ENCODE measurements at places on chromosomes 12 and 14.

- no peak for DNase-seq
These were observed 600 bp downstream of the PNN start for GRCh38 chr14:39175445-39176262.

- no peak for DNase-seq
These were observed 110.4 kb downstream of the TMTC1 start for GRCh38 chr12:29673346-29673745.

DNA sequence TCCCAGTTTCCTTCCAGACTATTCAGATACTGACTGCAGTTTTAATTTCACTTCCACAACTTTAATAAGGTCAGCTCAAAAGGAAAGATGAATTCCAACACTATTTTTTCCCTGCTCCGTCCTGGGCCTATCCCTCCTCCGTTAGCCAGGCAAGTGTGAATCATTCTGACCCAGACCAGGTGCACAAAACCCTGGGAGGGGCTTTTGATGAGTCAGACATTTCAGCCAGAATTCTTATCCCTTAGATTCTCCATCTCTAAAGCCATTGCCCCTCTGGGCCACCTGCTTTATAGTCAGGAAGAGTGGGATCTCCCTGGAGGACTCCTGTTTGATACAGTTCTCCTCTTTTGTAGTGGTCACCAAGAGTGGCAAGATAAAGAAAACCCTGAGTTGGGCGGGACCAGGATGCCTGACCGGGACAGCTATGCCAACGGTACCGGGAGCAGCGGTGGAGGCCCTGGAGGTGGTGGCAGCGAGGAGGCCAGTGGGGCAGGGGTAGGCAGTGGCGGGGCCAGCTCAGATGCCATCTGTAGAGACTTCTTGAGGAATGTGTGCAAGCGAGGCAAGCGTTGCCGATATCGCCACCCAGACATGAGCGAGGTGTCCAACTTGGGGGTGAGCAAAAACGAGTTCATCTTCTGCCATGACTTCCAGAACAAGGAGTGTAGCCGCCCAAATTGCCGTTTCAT lies 2.2 kb downstream of the ZC3H10 start:
- DNase-seq: no peak

DNA sequence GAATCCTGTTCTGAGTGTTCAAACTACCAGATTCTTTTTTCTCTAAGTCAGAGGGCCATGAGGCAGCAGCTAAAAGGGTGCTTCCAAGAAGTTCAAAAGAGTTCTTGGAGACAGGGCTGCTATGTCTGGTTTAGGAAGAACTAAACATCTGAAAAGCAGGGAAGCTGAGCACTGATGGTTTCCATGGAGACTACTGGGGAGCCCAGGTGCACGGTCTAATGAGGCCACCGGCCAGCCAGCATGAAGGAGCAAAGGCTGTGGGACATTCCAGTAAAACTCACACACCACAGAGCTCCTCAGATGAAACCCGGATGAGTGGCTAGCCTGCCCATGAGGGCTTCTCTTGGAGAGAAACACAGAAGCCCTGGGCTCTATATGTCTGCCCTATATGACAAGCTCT lies 97.3 kb downstream of the KCNK10 start:
- no peak for DNase-seq

GRCh38 chr14:22849212-22849819 lies 12.9 kb downstream of the MMP14 start:
- DNase-seq: no peak

- DNase-seq: no peak
These were observed 23.9 kb upstream of the MAP1LC3B2 start for GRCh38 chr12:116535241-116535640.

DNA sequence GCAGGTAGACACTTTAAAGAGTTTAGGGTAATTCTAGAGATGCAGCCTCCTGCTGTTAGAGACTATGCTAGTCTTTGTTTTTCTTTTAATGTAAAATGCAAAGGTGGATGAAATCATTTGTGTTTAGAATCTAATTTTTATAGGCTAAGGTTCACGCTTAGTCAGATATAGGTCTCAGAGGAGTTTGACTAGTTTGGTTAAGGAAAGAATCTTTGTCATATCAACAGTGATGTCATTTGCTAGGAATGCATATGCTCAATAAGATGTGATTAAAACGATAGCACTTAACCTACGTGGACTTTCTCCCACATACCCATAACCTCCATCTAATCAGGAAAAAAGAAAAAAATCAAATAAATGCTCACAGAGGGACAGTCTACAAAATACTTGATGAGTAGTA lies 859.3 kb upstream of the ATXN7L3B start:
- DNase-seq: no peak

DNA sequence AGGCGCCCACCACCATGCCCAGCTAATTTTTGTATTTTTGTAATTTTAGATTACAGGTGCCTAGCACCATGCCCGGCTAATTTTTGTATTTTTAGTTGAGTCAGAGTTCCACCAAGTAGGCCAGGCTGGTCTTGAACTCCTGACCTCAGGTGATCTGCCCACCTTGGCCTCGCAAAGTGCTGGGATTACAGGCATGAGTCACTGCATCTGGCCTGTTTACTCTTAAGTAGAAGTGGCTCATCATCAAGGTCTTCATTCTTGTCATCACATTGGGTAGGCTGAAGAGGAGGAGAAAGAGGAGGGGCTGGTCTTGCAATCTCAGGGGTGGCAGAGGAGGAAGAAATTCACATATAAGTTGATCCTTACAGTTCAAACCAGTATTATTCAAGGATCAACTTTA lies 152.4 kb upstream of the ATP2B1 start:
- no peak for DNase-seq

GRCh38 chr12:106025129-106025528 lies 113.6 kb downstream of the NUAK1 start:
- no peak for DNase-seq

GRCh38 chr12:47617476-47617875 lies 88.4 kb downstream of the RPAP3 start:
- DNase-seq: no peak

DNA sequence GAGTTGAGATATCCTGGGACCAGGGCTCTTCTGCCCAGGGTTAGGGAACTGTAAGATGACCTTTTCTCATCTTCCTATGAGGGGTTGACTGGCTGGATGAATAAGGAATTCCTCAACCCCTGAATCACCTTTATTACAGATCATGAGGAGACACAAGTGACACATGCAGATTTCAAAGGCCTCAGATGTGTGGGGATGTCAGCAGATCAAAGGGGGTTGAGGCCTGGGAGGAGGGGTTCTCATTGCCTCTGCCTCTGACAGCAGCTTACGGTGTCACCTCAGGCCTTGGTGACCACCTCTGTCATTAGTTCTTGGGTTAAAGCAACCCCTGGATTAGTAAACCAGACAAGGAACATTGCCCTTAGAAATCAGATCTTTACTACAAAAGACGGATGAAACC lies 2.1 kb upstream of the KRT72 start:
- peak; percentile 41 for DNase-seq

GRCh38 chr14:59091976-59092375 lies 96.5 kb upstream of the DAAM1 start:
- no peak for DNase-seq

- no peak for DNase-seq
These were observed 1.1 kb upstream of the HAL start for GRCh38 chr12:95997276-95997675.

DNA sequence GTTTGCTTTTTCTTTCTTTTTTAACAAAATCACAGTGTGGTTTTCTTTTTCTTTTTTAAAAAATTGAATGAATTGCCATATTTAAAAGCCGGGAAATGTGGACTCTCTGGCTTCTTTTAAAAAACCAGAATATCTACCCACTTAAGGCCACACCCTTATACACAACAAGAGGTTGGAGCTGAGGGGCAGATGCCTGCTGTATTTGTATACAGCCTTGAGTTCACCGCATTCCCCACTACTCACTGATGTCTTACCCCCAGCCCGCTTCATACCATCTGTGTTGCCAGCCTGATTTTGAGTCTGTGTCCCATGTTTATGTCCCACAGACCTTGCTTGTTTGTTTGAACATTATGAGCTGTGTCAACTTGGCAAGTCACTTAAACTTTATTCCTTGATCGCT lies 14.3 kb downstream of the JDP2 start:
- no peak for DNase-seq

- no peak for DNase-seq
These were observed 19.3 kb downstream of the OS9 start for GRCh38 chr12:57713209-57713608.

GRCh38 chr12:92921877-92922276 lies 7.2 kb downstream of the EEA1 start:
- DNase-seq: no peak

GRCh38 chr12:46519407-46519806 lies 146.8 kb upstream of the SLC38A2 start:
- DNase-seq: no peak

- no peak for DNase-seq
These were observed 12.8 kb downstream of the CFAP73 start for GRCh38 chr12:113162102-113163029.

GRCh38 chr12:112980491-112981158 lies 2.3 kb downstream of the OAS2 start:
- no peak for DNase-seq

DNA sequence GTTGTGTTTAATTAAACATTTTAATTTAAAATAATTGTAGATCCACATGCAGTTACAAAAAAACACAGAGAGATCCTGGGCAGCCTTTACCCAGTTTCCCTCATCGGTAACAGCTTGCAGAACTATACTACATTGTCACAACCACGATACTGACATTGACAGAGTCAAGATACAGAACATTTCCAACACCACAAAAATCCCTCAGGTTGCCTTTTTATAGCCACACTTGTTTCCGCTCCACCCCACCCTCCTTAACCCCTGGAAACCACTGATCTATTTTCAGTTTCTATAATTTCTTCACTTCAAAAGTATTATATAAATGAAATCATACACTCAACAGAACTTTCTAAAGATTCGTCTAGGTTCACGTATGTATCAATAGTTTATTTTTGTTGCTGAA lies 458.8 kb upstream of the SOX5 start:
- DNase-seq: no peak

- no peak for DNase-seq
These were observed 89.4 kb downstream of the UNC79 start for GRCh38 chr14:93520053-93520607.

DNA sequence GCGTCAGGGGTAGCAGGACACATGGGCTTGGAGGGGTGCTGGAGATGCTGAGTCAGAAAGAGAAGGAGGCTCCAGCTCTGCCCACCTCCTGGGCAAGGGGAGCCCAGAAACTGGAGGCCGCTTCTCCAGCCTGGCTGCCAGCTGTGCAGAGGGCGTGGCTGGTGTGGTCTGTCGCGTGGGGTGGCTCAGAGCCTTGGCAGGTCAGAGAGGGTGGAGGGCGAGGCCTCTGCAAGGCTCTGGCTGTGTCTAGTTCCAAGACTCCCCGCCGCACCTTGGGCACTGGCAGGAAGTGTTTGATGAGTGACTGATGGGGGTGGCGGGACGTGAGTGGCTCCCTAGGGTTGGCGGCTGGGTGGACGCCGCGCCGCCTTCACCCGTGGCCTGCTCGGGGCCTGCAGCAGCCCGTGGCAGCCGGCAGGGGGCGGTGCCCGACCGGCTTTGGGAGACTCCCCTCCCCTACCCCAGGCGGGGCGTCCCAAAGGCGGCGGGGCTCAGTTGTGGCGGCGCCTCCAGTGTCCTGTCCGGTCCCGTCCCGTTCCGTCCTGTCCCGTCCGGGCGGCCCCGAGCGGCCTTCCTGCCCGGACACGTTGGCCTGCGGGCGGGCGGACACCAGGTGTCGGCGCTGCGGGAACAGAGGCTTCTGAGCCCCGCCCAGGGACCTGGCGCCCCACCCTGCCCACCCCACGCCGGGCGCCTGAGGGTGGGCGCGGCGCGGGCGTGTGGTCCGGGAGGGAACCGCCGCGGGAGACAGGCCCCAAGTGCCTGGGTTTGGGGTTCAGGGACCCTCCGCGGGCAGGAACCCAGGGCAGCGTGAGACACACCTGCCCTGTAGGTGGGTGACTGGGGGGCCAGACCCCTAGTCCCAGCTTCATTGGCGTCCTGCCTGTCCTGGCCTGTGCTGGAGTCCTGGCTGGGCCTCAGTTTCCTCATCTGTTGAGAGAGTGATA lies 39.7 kb downstream of the KRT80 start:
- peak; percentile 68 for DNase-seq

DNA sequence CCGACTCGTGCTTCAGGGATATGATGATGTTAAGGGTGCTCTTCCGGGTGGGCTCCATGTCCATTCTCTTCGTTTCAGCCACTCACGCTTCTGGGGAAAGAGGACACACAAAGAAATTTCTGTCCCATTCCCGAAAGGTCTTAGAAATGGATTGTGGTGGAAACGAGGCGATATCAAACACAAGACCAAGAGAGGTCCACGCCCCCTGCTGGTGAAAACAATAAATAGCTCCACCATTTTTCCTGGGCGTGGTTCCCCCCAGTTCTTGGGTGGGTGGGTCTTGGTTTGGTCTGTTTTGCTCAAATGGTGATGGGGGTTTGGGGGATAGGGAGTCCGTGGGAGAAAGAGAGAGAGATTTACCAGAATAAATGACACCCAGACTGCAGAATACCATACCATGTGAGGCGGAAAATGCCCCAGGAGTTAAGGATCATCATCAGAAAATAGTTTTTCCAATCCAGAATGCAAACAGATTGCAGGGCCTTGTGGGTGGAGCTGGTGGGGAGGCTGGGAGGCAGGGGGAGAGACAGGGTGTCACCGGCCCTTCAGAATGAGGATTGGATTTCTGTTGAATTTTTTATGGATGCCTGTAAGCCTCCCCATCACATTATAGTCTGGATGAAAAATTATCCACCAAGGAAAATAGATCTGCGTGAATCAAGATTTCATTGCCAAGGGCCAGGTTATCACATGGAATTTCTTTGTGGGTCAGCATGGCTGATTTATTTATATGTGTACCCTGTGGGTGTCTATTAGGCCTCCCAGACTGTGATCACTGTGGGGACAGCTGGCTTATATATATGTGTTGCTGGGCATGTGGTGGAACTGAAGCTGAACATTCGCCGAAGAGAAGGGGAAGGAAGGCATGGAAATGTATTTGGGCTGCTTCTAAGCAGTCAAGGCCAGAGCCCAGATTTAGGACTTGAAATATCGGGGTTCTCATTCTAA lies 55.8 kb downstream of the SRRM4 start:
- no peak for DNase-seq

DNA sequence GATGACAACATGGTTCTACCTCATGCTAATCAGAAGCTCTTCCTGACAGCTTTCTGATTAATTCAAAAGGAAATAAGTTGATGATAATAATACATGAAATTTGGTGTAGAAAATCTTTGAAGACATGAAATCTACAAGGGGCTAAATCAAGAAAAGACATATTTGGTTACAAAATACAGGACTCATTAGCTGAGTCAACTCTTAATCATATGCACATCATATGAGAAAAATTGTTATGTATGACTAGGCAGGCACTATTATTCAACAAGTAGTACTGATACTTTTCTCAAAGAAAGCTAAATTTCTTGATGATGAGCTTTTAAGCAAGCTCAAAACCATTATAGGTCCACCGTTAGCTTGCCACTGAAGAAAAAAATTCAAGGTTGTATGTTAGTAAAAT lies 7.1 kb downstream of the ABCC9 start:
- no peak for DNase-seq

DNA sequence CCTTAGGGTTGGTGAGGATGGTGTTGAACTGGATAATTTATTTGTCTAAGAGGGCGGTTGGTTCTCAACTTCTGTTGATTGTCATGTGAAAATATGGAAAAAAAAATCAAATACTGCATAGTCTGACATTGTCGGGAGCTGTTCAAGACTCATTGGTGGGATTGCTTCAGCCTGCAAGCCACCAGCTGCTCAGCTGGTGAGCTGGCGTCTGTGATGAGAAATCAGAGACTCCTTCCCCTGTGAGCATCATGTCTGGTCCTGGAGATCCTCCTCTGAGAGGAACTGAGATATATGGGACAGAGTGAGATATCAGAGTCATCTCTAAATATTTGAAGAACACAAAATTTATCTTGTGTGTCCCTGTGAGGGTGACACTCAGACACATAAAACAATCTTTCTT lies 49.9 kb downstream of the TRIM9 start:
- DNase-seq: no peak

Data from activated CD4-positive, alpha-beta T cell treated with anti-CD3 and anti-CD28 coated beads for 4 hours (primary cell).